ENCODE measurements at places on chromosomes 3 and 15.

DNA sequence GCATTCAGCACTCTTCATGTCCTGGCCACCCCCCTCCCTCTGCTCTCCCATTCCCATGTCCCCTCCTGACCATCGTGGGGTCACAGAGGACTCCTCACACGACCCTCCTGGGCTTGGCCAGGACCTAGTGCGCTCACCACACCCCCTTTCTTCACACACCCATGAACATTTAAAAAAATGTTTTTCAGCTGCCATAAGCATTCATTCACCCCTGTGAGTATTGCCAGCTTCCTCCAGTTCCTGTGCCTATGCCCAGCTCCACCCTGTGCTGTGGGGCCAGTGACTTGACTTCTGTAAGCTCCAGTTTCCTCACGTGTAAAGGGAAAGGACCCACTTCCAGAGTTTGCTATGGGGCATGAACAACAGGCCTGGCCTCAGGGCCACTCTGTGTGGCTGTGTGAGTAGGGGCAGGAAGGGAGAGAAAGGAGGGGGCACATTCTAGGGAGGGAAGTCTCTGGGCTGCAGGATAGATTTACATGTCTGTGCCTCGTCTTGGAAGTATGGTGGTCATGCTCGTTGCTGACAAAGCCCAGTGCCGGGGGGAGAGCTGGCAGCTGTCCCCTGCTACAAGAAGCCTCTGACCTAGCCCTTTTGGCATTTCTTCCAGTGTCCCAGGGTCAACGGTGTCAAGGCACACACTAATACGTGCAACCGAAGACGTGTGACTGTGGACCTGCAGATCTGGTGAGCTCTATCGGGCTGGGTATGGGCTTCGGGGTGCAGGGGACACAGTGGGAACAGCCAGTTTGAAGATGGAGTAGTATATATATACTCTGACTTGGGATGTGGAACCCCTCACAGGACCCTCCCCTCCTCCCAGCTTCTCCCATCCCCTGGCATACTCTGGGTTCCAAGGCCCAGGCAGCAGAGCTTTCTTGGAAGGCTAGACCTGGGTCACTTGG, 22.8 kb downstream of the ESYT3 start:
- DNase-seq, result peak; percentile 26

DNA sequence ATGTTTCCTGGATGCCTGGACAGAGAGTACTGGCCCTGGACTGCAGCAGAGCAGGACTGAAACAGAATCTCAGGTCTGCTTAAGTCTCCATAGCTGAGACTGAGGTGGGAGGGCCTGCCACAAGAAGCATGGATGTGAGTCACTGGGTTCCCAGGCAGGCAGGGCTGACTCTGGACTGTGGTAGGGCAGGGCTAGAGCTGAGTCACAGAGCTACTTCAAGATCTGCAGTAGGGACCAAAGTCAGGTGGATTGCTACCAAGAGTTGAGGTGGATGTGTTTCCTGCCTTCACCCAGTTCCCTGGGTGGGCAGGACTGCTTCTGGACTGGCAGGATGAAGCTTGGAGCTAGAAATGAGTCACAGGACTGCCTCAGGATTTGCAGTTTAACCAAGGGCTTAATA, 282.9 kb downstream of the AGBL1 start:
- DNase-seq, result no peak

- DNase-seq, result no peak
Observed at GRCh38 chr15:101023501-101024072, 104.4 kb downstream of the LRRK1 start.

DNA sequence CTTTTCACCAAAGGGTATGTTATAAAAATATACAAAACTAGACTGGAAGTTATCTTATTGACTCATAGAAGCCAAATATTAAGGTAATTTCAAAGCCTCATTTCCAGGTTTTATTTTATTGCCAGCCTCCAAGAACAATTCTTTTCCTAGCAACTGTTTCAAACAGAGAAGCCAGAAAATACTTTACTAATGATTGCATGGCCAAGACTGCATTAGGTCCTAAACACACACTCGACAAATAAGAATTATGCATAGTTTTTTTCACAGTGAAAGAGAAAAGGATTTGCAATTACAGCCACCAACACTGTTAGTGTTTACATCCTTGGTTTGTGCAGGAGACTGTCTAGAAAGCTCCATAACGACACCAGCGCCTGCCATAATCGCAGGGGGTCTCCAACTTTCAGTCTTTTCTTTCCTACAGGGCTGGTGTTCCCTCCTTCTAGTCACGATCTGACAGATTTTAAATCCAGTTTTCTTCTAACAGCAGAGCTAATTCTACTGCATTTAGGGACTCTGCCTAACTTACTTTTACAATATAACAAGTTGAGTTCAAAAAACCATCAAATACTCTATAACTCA, 58.1 kb downstream of the CLASP2 start:
- no peak for DNase-seq

DNA sequence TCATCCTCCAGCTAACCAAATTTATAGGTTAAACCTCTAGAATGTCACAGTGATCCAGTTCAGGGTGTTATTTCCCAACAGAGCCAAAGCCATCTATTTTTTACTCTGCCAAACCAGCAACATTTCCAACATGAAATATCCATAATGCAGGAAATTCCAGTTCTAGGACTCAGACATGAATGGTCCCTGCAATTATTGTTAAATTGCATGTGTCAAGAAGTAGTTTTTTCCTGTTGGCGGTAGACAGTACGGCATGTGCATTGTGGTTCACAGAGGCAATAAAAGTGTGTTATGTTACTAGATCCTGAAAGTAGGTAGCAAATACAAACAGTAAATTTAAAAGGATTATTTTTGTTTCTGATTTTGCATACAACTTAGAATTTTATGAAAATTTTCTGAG, 215.7 kb upstream of the THBS1 start:
- DNase-seq, result no peak

- no peak for DNase-seq
Observed at GRCh38 chr15:38300395-38300794, 47.8 kb downstream of the SPRED1 start.

All from SJCRH30 (cell line).